A172 (cell line): ENCODE measurements at places on chromosomes 5 and 9.
A peak's percentile ranks its signal among the peaks of the same experiment; 100 is the strongest.

DNA sequence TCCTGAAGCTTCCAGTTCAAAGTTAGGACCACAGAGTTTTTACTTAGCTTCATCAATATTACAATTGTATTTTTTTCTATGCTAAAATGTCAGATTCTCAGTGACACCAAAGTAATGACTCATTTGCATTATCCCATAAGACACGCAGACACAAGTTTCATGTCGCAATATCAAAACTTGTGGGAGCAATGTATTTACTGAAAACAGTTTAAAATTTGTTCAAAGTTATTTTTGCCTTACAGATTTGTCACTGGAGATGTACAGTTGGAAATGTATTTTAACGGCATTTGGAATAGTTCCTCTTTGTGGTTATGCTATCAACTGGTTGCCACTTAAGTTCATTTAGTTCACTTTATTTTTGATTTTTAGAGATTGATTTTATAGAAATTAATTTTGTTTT, 36.2 kb upstream of the DAP start:
- DNase-seq: no peak

DNA sequence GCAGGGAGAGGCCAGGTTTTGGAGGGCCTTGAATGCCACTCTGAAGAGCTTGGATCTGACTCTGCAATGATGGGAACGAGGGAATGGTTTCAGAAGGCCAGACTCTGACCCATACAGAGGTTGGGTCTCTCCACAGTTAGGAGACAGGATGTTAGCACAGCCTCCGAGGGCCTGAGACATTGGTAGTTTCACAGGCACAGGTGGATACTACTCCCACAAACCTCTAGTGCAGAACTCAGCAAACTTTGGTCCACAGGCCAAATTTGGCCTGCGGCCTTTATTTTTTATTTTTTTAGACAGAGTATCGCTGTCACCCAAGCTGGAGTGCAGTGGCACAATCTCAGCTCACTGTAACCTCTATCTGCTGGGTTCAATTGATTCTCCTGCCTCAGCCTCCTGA, 2.9 kb downstream of the GNPDA1 start:
- no peak for DNase-seq

DNA sequence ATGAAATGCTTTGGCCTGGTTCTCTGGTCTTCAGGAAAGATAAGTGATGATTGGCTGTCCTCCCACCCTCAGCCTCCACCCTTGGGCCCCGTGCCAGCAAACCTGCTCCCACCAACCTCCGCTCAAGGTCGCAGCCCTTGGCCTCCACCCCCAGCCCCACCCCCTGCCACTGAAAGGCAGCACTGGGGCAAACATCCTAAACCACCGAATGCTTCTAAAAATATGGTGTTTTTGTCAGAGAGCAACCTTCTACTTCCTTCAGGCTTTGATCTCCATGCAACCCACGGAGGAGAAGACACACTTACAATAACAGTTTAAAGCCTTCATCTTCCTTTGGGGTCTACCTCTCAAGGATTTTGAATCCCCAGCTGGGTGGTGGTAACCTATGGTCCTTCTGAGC, 24.0 kb upstream of the TCF7 start:
- no peak for DNase-seq

DNA sequence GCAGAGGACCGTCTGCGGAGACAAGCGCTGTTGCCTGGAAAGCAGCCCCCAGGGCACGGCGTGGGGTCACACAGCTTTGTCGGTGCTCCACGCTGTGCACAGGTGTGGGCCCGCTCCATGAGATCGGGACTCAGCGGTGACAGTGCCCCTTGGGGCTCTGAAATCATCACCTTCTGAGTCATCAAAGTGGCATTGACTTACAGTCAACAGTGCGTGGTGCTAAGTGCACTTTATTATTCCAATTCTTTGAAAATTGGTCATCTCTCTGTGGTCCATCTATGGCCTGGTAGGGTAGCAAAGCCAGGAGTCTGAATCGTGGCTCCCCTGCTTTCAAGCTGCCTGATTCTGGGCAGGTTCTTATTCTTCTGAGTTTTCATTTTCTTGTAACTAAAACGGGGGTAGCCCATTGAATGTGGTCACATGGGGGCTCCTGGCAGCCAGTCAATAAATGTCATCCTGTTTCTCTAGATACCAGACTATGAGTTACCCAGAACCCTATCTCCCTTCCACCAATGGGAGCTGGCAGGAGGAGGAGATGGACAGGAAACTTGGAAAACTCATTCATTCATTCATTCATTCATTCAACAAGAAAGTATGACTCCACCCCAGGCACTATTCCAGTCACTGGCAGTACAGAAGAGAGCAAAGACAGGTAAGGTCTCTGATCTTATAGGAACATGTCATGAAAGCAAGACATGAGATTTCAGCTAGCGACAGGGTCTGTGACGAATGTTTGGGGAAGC, 20.3 kb upstream of the UNC5A start:
- peak; percentile 65 for DNase-seq

DNA sequence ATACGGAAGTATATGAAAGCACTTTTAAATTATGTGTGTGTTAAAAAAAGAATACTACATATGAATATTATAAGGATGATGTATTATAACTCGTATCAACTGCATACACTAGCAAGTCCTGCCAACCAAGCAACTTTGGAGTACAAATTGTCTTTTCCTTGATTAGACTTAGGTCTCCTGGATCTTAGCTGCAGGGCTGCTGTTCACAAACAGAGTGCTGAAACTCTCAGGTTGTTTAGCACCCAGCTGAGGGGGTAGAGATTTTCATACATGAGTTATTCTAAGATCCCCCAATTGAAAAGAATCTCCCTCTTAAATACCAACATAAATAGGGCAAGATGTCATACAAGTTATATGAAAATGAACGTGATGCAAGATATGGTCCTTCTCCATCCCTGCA, 149.8 kb upstream of the TNC start:
- DNase-seq: peak; percentile 27
